ENCODE measurements at places on chromosomes 5 and 9.
A peak's percentile ranks its signal among the peaks of the same experiment; 100 is the strongest.

DNA sequence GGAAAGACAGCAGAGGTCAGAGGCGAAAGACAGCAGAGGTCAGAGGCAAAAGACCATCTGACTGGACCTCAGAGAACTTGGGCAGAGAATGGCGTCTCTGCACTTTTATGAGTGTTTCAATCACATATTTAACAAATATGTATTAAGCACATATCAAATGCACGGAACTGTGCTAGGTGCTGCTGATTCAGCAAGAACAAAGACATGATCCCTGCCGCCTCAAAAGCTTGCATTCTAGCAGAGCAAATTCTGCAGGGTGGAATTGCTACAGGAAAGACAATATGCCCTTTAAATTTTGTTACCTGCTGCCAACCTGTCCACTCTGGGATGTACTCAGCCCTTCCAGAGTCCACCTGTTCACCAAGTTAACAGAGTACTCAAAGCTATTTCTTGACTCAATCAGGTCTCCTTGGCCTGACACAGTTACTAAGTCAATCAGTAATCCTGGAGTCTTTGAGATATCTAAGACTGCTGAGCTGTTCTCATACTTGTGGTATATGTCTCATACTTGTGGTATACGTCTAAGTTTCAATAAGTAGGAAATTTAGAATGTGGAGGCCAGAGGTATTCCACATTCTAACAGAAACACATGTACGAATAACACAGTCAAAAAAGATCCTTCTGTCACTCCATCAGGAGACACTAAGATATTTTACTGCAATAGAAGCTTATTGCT lies 131.8 kb downstream of the GNAQ start:
- no peak overlapping the region for H3K27ac ChIP-seq
- no peak overlapping the region for H3K4me3 ChIP-seq
- peaks cover 8% of the 10 kb centered on the region for H3K36me3 ChIP-seq
- DNase-seq = no peak
- no peaks in the 10 kb centered on the region for H3K27me3 ChIP-seq
- peaks cover 34% of the 10 kb centered on the region for H3K4me1 ChIP-seq

GRCh38 chr5:34008802-34009201 lies 952 bp upstream of the AMACR start:
- peak overlapping the region; percentile 93 for H3K27ac ChIP-seq
- no peaks in the 10 kb centered on the region for H3K27me3 ChIP-seq
- peaks cover 7% of the 10 kb centered on the region for H3K36me3 ChIP-seq
- peak overlapping the region; percentile 91 for H3K4me3 ChIP-seq

GRCh38 chr5:38032149-38032548 lies 192.3 kb upstream of the GDNF start:
- H3K36me3 ChIP-seq = no peaks in the 10 kb centered on the region
- H3K27me3 ChIP-seq = no peaks in the 10 kb centered on the region
- no peak overlapping the region for H3K4me3 ChIP-seq

DNA sequence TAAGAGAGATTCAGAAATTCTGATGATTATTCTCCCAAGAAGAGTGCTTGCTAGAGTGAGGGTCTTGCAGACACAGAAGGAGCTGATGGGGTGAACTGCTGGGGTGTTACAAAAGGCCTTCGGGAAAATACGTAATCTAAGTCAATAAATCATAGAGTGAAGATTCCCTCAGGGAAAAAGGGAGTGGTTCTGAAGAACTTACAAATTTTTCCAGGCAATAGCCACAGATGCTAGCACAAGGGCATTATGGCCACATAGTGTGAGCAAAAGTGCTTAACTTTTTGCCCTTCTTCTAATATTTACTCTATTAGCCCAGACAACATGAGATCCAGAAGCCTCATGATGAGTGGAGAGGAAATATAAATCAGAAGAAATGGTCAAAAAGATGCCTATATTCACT lies 137.3 kb downstream of the TMC1 start:
- H3K27me3 ChIP-seq = peaks cover 17% of the 10 kb centered on the region
- no peaks in the 10 kb centered on the region for H3K36me3 ChIP-seq

DNA sequence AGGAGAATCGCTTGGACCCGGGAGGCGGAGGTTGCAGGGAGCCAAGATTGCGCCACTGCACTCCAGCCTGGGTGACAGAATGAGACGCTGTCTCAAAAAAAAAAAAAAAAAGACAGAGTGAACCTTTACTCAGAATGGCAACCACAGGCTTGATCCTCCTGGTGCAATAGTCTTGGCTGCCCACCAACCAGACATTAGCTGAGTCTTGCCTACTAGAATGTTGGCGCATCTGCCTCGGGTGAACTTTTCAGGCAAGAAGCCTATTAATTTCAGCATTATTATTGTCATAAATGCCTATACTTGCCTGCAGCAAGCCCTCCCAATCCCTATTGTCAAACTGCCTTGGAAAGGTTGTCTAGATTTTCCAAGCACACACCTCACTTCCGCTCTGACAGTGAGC lies 4.2 kb downstream of the SERINC5 start:
- DNase-seq = peak; percentile 6
- H3K27ac ChIP-seq = peak overlapping the region; percentile 87
- peaks cover 74% of the 10 kb centered on the region for H3K4me1 ChIP-seq

GRCh38 chr9:2919347-2919746 lies 75.5 kb upstream of the PUM3 start:
- no peak overlapping the region for H3K27ac ChIP-seq
- H3K4me1 ChIP-seq = no peaks in the 10 kb centered on the region
- H3K4me3 ChIP-seq = no peak overlapping the region
- H3K27me3 ChIP-seq = peaks cover 3% of the 10 kb centered on the region
- H3K36me3 ChIP-seq = no peaks in the 10 kb centered on the region
